Stimulated activated CD4-positive, alpha-beta T cell treated with anti-CD3 and anti-CD28 coated beads, Interleukin-1b, Interleukin-23, amount 100 ng/mL, for 1 hour (primary cell): ENCODE measurements at places on chromosomes 1 and 21.

- DNase-seq: no peak
Measured at GRCh38 chr1:201773764-201774163, 55.2 kb upstream of the IPO9 start.

GRCh38 chr1:109306832-109307273 lies at the start of gene MYBPHL:
Gene MYBPHL, minus strand, starts transcription at chr1:109307011. Its CDS starts 20 bp downstream, at chr1:109306991.
- DNase-seq: no peak

DNA sequence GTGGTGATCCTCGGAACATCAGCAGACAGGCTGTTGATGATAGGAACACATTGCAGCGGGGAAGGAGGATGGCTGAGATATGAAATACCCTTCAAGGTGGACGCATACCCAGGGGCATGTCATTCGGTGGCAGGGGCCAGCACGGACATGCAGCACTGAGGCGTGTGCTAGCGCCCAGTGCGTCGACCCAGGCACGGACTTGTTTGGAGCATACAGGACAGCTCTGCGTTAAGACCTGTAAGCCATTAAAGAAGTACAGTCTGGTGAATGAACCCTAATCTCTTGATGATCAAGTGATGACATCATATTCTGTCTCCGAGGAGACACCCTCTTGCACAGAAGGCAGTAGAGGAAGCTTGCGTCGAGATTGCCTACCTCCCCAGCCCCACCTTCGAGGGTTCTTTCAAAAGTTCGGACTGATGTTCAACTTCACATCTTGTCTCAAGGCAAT lies 63.6 kb upstream of the KIF26B start:
- no peak for DNase-seq

DNA sequence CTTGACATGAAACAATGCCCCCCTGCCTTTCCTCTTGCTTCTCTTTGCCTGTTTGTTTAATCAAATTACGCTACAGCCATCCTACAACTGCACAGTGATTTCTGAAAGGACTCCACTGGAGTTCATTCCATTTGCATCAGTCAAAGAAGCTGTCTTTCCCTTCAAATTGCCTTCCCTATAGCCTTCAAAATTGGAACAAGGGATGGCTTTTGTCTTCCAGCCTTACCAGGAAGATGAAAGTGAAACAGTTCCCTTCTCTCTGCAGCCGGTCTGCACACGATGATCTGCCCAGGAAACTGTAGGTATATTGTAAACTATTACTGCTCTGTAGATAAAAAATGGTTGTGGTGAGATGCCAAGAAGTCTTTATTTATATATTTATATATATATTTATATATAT lies 65.6 kb upstream of the ETS2 start:
- no peak for DNase-seq

DNA sequence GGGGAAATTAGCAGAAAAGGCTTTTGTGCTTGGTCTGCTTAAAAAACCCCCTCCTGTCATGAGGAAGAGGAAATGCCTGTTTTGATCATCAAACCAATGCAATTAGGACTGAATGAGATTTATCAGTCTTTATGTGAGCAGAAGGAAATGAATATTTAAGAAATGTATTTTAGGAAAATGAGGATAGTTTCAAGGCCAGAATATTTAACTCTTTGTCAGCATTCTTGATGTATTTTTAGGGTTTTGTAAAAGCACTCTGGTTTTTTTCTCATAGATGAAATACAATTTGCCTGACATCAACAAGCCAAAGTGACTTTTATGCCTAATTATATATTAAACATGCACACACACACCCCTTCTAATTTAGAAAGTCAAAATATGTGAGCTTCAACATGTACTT lies 213.8 kb downstream of the GRIK1 start:
- DNase-seq: no peak

GRCh38 chr1:178057141-178057765 lies 36.7 kb upstream of the RASAL2 start:
- DNase-seq: no peak

- DNase-seq: no peak
Measured at GRCh38 chr1:15336866-15337265, 72.8 kb upstream of the EFHD2 start.
